ENCODE measurements at places on chromosomes 3 and 15.

GRCh38 chr3:43379343-43379742, 93.0 kb downstream of the SNRK start:
- no peak for DNase-seq

DNA sequence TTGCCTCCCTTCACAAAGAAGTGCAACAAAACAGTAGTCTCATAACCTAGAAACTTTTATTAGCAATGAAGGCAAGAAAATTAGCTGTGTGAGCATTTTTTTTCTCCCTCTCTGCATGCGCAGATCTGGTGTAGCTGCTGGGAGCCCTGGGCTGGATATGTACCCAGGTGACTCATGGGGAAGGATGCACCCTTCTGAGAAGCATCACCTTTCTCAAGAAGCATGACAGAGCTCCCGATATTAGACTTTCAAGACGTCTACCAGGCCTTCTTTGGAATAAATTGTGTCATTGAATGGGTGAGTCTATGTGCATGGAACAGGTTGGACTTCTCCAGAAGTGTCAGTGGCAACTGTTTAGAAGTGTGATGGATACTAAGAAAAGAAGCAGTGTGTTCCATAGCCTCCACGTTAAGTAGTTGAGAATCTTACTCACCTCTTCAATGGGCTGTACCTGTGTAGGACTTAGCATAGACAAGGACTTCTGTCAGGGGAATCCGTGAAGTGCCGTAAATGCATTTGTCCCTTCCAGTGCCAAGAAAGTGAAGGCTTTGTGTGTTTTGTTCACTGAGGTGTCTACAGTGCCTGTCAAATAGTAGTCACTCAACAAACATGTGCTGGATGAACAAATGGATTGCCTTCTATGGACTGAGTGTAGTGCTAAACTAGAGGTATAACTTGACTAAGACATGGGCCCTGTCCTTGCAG, 47.7 kb upstream of the RASGRP1 start:
- DNase-seq, result no peak

DNA sequence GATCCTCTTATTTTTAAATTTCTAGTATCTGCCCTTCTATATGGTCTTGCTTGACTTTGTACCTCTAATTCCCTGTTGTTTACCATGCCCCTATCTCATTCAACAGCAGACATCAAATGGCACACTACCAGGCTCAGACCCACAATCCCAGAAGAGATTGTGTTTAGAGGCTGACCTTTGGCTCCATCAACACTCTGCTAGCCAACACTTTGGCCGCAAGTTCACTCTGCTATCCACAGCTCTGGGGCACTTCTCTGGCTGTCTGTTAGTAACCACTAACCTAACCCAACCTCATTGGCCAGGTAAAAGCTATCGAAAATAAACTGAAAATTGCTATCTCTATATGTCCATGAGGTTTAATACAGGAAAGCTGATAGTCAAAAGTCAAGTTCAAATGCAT, 646.0 kb upstream of the CCDC54 start:
- no peak for DNase-seq

- DNase-seq, result no peak
Observed at GRCh38 chr3:41346698-41347270, 147.5 kb downstream of the CTNNB1 start.

DNA sequence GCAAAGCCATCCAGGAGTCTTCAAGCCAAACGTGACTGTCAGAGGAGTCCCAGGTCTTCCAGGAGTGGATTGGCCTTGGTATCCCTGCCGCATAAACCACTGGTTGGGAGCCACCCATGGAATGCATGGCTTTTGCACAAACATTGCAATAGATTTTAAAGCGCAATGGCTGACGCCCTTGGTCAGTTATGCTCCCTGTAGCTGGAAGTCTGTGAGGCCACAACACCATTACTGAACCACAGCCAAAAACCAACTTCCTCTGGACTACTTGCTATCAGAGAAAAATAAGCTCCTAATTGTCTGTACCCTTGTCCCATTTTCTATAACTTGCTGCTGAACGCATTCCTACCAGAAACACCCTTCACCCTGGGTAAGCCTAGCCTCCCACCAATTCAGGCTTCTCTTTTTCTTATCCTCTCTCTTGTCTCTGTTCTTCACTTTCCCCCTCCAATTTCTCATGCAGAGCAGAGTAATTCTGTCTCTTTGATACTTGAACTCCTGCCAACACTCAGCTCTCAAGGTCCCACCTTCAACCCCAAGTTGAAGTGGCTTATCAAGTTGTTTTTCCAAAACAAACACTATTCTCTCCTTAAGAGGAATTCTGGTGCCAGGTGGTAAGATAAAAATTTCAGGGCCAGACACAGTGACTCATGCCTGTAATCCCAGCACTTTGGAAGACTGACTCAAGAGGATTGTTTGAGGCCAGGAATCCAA, 176.4 kb upstream of the UBE2E1 start:
- DNase-seq, result peak; percentile 55

DNA sequence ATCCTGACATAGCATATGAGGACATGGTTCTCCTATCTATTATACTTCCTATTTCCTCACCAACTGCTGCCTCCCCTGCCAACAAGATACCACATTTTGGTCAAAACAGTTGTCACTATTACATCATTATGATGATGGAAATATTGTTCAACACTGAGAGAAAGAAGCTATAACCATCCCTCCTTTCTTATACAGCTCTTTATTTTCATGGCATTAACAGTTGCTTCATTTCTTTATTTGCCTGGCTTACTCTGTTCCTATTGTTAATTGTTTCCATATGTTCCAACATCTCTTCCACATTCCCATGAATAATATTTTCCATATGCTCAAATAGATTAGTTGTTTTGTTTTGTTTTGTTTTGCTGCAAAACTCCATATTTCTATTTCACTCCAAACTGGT, 40.8 kb upstream of the FILIP1L start:
- no peak for DNase-seq

- no peak for DNase-seq
Observed at GRCh38 chr15:54046093-54046492, 67.9 kb downstream of the UNC13C start.

- DNase-seq, result no peak
Observed at GRCh38 chr3:13167829-13168228, 94.6 kb upstream of the IQSEC1 start.

- DNase-seq, result no peak
Observed at GRCh38 chr3:13508496-13508895, 28.4 kb downstream of the HDAC11 start.

DNA sequence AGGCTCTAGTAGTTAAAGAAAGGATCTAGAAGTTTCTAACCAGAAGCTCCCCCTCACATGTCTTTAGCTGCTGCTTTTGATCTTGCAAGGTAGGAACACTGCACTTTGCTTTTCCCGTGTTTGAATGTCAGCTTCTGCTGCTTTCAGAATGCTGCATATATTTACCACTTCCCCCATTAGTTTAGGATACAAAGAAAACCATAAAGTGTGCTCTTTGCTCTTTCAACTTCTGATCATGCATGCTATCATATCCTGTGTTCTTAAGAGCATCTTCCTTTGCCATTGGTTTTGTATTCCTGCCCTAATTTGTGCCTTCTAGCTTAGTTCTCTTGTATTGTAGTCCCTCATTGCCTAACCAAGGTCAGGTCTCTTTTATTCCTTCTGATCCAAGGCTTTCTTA, 43.3 kb downstream of the ZNF609 start:
- DNase-seq, result no peak

- DNase-seq, result no peak
Observed at GRCh38 chr15:66820481-66821176, 118.6 kb downstream of the SMAD6 start.

- DNase-seq, result no peak
Observed at GRCh38 chr3:139434764-139435307, 41.5 kb downstream of the RBP2 start.

GRCh38 chr3:149339931-149340309, 6.5 kb upstream of the TM4SF18 start:
- no peak for DNase-seq

GRCh38 chr3:31448035-31448881, 84.5 kb upstream of the STT3B start:
- no peak for DNase-seq

- DNase-seq, result no peak
Observed at GRCh38 chr3:38604246-38604645, 45.2 kb downstream of the SCN5A start.

DNA sequence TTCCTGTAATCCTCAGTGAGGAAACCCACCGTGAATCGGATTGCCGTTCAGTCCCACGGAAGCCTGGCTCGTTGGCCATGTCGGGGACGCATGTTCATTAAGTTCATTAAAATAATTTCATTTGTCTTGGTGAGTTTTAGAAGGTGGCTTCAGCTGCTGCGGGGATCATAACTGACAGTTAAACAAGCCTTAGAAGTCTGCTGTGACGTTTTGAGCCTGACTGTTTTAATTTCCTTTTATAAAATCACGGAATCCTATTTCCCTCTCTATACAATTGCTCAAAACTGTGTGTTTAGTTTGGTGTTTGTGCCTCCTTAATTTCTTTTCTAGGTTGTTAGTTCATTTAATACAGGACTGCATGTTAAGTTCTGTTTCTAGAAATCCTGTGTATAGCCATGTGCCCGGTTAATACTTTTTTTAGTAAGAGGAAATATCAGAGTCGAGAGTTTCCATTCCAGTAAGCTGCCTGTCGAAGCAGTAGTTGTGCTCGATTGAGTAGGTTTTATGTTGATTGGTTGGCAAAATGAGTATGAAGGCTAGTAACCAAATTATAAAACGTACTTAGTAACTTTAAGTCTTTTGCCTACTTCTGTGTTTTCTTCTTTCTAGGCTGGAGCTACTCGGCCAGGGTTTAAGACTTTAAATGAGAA, 705 bp downstream of the NIPA2 start:
- DNase-seq, result no peak

DNA sequence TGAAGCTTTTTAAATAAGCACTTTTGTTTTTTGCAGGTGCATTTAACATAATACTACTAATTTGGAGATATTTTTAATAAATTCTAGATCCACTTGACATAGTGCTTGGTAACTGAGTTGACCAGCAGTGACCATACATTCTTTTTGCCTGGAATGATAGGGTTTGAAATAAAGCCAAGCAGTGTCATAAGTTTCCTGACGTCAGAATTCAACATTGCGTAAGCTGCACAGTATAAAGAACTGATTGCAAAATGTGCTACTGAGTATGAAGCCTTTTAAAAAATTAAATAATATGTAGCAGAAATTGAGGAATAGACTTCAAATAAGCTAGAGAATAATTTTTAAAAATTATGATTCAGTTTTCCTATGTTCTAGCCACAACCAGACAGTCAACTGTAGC, 454.6 kb upstream of the ARPP21 start:
- DNase-seq, result no peak

DNA sequence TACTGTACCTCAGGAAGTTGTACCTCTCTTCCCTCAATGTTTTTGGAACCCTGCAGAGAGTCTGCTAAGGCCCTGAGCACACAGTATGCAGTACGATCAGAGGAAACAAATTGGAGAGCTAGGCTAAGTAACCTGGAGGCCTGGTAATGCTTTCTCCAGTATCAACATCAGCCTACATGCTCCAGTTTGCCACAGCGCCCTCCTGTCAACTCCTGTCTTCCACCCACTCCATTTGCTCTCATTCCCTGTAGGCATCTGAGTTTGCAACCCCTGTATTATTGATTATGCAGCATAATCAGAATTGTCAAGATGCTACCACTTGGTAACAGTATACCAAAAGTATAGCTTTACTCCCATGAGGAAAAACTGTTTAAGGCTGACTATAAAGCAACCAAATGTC, 14.4 kb downstream of the POLG start:
- DNase-seq, result no peak

GRCh38 chr15:22778796-22779195, 7.6 kb upstream of the NIPA1 start:
- no peak for DNase-seq

DNA sequence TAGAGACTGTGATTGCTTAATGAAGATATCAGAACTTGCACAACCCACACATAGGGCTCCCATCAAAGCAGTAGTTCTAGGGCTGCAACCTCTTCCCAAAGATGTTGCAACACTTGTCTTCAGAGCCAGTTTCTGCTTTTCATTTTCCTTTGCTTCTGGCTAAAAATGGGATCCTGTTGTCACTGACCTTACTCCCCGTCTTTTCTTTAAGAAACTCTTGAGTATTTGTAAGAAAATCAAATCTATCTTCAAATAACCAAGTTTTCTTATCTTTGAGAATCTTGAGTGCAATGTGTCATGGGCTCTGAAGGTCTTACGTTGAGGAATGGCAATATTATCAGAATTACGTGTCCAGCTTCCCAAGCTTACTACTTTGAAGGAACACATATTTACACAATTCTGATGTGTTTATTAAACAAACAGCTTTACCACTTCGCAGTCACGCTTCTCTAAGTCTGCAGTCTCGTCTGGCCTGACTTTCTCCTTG, 24.1 kb downstream of the CACNA1D start:
- DNase-seq, result no peak

DNA sequence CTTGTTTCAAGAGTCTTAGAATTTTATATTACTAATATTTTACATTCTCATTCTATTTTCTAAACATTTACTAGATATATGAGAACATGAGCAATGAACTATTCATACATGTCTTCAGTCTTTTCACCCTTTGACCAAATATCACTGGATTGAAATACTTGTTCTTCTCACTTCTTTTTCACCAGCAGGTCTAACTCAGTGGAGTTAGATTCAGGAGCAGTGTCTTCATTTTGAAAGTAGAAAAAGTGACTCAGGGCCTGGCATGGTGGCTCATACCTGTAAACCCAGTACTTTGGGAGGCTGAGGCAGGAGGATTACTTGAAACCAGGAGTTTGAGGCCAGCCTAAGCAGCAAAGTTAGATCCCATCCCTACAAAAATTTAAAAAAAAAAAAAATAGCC, 70.8 kb downstream of the USP13 start:
- no peak for DNase-seq

- DNase-seq, result no peak
Observed at GRCh38 chr3:66479532-66479947, 21.3 kb downstream of the LRIG1 start.

DNA sequence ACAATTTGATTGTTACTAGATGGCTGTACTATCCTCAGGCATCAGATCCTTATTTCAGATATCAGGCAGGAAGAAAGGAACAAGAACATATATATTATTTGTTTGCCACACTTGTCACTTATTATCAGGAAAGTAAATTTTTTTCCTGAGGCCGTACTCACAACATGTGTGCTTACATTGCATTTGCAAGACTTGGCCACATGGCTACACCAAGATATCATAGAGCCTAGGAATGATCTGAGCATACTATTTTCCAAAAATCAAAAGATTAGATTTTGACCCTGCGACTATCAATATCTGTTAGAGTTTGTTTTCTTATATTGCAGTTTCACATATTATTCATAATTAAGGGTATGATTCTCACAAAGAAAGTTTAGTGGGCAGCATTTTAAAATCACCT, 426.2 kb upstream of the BCHE start:
- DNase-seq, result no peak

DNA sequence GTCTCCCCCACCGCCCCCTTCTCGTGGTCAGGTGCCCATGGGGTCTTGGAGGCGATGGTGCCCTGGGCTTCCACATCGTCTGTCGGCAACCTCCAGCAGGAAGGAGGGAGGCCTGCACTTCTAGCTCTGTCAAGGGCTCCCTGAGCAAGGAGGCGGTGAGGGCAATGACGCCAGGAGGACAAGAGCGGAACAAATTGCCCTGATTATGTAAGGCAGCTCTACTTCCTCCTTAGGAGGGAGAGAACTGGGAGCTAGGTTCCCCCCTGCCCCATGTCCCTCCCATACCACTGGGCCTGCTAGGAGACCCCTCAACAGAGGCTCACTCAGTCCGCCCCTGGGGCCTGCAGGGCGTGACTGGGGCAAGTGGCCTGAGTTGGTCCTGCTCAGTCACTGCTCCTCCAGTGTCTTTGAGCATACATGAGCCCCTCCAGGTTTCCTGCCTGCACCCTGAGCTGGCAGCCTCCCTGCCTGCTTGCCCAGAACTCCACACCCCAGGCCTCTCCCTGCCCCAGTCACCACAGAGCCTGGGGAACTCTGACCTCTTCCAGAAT, 56.1 kb downstream of the CACNA2D2 start:
- DNase-seq, result no peak

All from NCI-H2171 treated with DMSO at 0.1 percent for 48 hours (cell line).